Activated T-helper 1 cell treated with anti-CD3 and anti-CD28 coated beads, Interleukin-2, amount 50 U/mL, for 16 hours (primary cell): ENCODE measurements at places on chromosomes 2 and 18.

DNA sequence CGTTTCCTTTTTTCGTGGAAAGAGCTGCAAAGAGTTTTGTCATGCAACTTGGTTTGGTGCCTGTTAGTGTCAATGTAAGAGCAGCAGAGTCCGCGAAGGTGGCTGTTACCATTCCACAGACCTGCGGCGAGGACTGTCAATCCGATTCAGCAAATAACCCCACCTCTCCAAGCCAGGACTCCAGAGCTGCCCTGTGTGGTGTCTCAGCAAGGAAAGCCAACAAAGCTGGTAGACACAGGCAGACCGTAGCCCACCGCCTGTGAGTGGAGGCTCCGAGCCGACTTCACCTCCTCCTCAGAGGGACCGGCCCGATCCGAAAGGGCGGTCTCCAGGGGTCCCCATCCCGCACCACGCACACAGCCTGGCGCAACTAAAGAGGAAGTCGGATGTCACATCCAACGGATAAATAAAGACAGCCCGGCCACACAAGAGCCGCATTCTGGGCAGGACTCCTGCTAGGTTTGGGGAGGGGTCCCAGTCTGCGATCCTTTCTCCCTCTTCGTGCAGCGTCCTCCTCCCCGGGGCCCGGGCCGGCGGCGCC, 819 bp downstream of the ANKRD44 start:
- DNase-seq, result peak; percentile 29

GRCh38 chr2:6975988-6976387, 58.8 kb downstream of the RNF144A start:
- no peak for DNase-seq

GRCh38 chr2:43169987-43170386, 56.4 kb downstream of the ZFP36L2 start:
- DNase-seq, result peak; percentile 38

GRCh38 chr2:224584785-224585210, 365 bp downstream of the CUL3 start:
- DNase-seq, result peak; percentile 40

DNA sequence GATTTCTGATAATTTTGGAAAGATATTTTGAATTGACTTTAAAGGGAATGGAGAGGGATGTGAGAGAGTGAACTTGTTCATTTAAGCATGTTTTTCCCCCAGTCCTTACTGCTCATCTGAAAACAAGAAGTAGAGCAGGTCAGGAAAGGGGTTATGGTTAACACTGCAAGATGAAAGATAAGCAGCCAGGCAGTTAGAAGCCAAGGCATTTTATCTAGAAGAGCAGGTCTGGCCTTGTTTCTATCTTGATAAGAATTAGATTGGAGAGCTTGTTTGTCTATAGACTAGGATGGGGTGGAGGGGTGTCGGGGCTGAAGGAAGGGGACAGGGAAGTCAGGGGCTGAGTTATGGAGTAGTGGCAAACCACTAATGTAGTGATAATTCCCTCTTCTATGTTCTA, 171.6 kb downstream of the IKZF2 start:
- no peak for DNase-seq

DNA sequence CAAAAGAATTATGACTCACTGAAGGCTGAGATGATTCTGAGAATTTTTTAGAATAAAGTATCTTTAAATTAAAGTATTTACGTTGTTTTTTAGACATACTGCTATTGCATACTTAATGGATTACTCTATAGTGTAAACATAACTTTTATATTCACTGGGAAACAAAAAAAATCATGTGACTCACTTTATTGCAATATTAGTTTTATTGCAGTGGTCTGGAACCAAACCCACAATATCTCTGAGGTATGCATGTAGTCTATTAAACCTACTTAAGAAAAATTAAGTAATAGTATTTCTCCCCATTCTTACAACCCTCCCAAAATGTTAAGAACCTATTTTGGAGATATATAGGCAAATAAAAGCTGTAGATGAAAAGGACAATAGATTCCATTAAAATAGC, 142.9 kb upstream of the ZNF521 start:
- no peak for DNase-seq
